ENCODE measurements at places on chromosomes 4 and X. TPM values are rescaled to one million over a fixed set of nuclear protein-coding genes. Genes with fewer than 3 reads are reported as not detected.

The BEX3 gene
- total RNA-seq, result 67.8 TPM

The MAGEA12 gene
- not detected for total RNA-seq

The ITGB1BP2 gene
- total RNA-seq, result 1.8 TPM

The CYTL1 gene
- total RNA-seq, result 1.2 TPM

The NHS gene
- 11.7 TPM for total RNA-seq

The MAB21L2 gene
- not detected for total RNA-seq

The JCHAIN gene
- 23.0 TPM for total RNA-seq

The SYP gene
- 0.16 TPM for total RNA-seq

The CAPN6 gene
- not detected for total RNA-seq

The OTC gene
- not detected for total RNA-seq

The XAGE1A gene
- total RNA-seq, result not detected

The ASB11 gene
- total RNA-seq, result not detected

The RHOH gene
- 3.3 TPM for total RNA-seq

The PAGE2B gene
- not detected for total RNA-seq

The FREM3 gene
- not detected for total RNA-seq

The BEX1 gene
- total RNA-seq, result not detected

The ZNF157 gene
- total RNA-seq, result not detected

The IL2 gene
- not detected for total RNA-seq

The CCDC110 gene
- 0.85 TPM for total RNA-seq

The ARHGAP4 gene
- 32.4 TPM for total RNA-seq

The CCDC149 gene
- total RNA-seq, result 18.0 TPM

The ASB12 gene
- total RNA-seq, result not detected

The MTMR8 gene
- total RNA-seq, result 1.1 TPM

The SMIM10L2A gene
- 0.33 TPM for total RNA-seq

The BMP3 gene
- total RNA-seq, result 1.5 TPM

The VSIG4 gene
- total RNA-seq, result 434 TPM

The PCDH7 gene
- total RNA-seq, result 1.2 TPM

The UGT2A1 gene
- total RNA-seq, result not detected

The STARD8 gene
- total RNA-seq, result 25.4 TPM

The ARMCX4 gene
- 12.2 TPM for total RNA-seq

The TLR6 gene
- 10.1 TPM for total RNA-seq

Data from subcutaneous adipose tissue (tissue), 4 donors.